H9 (cell line): ENCODE measurements at places on chromosomes 4 and X.

- no peak for DNase-seq
Measured at GRCh38 chr4:126850286-126850685, 782.5 kb upstream of the INTU start.

DNA sequence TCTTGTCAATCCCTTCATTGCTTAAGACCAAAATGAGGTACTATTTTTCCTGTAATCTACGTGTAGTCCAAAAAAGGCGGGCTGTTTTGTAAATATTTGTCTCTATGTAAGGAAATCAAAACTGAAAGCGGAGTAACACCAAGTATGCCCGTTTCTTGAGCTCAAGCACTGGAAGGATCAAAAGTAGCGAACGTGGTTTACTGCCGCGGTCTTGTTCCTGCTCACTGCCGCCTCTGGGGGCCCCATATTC, 71.5 kb downstream of the AFF1 start:
- no peak for DNase-seq

DNA sequence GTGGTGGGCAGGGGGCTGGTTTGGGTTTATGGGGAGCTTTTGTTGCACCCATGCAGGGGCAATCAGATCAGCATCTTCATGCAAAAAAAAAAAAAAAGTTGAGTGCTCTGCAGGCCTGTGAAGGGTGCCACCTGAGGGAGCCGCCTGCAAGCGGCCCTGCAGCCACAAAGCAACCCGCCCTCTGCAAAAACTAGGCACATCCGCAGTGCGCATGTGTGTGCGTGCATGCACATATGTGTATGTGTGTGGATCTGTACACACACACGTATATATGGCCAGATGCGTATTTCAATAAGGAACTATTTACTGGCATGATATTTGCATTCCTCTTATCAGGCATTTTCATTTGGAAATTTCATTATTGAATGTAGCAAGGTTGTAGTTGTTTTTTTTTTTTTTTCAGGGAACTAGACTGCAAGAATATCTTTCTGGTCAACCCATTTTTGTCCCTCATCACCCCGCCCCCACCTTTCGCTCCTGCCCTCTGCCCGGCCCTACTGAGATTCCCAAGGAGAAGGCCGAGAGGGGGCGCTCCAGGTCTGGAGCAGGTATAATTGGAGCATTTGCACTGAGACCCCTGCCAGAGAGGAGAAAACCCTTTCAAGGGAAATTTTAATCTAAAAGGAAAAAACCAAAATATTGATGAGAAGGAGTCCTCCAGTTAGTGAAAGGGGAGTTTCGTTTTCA, 18.1 kb downstream of the CCNQ start:
- peak; percentile 61 for DNase-seq

GRCh38 chr4:141675384-141675783, 39.0 kb downstream of the IL15 start:
- no peak for DNase-seq

DNA sequence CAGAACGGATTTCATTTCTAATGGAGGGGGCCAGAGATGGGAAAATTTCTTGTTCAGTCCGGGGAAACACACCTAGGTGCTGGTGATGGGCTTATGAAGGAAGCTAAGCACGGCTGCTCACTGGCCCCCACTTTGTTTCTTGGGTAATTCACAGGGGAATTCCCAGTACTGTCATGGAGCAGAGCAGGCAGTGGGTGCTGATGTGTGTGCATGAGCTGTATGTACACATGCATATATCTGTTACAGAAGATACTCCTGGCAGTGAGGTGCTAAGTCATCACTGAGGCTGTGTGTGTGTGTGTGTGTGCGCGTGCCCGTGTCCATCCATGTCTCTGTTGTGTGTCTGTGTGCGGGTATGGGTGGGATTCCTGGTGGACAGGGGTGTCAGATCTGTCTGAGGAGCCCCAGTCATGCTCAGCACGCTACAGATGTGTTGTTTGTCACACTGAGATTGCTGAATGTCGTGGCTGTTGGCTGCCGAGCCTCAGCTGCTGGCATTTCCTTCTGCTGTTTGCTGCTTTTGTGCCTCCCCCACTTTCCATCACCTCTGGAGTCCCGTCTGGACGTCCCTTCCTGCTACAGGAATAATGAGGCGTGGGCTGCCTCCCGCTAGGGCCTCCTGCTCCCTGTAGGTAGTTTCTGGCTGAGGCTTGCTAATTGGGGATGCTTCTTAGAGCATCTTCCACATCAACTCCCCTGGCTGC, 53.3 kb downstream of the JADE1 start:
- DNase-seq = no peak

GRCh38 chr4:4333265-4333706, 43.2 kb downstream of the ZBTB49 start:
- DNase-seq = no peak

GRCh38 chr4:1534095-1534872, 128.0 kb upstream of the NKX1-1 start:
- no peak for DNase-seq

GRCh38 chr4:85725721-85726170, 250.8 kb downstream of the ARHGAP24 start:
- DNase-seq = no peak

- peak; percentile 22 for DNase-seq
Measured at GRCh38 chr4:8727546-8728510, 135.3 kb downstream of the CPZ start.

- peak; percentile 60 for DNase-seq
Measured at GRCh38 chr4:63218856-63219255, 1190.4 kb downstream of the TECRL start.

DNA sequence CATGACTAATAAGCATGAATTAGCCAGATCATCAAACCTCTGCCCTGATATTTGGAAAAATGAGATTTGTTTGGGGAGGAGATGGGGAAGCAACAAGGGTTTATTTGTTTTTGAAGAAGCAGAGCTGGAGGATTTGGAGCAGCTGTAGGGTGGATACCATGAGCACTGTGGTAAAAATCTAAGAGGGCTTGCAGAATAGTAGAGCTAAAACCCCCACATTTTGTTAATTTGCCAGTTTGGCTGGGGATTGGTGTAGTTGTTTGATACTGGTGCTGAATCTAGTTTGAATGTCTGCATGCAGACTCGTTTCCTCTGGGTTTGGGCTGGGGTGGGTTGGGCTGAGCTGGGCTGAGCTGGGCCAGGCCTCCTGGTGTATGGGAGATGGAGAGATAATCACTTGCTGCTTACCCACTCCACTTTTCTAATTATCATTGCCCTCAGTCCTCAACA, 43.7 kb downstream of the SMAD1 start:
- DNase-seq = no peak

- no peak for DNase-seq
Measured at GRCh38 chrX:135531813-135532212, 11.4 kb downstream of the INTS6L start.

DNA sequence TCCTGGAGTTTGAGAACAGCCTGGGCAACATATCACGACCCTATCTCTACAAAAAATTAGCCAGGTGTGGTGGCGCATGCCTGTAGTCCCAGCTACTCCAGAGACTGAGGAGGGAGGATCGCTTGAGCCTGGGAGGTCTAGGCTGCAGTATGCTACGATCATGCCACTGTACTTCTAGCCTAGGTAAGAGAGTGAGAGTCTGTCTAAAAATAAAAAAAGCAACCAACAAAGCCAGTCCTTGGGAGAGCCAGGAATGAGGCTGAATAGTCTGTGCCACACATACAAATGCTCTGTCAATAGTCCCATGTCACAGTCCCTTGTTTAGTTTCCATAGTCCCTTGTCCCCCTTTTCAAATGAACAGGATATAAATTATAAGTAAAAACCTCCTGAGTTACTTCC, 19.3 kb upstream of the PRSS48 start:
- no peak for DNase-seq

DNA sequence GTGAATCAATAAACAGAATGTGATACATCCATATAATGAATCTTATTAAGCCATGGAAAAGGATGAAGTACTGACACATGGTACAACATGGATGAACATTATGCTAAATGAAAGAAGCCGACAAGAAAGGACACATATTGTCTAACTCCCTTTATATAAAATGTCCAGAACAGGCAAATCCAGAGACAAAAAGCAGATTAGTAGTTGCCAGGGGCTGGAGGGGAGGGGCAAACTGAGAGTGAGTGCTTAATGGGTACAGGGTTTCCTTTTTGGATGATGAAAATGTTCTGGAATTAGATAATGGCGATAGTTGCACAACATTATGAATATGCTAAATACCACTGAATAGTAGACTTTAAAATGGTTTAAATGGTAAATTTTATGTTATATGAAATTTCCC, 17.4 kb downstream of the ADGRG4 start:
- no peak for DNase-seq

- no peak for DNase-seq
Measured at GRCh38 chr4:71404049-71404448, 65.2 kb downstream of the SLC4A4 start.

GRCh38 chrX:13252726-13253125, 67.1 kb downstream of the ATXN3L start:
- DNase-seq = no peak

GRCh38 chrX:110248578-110248977, 69.3 kb downstream of the AMMECR1 start:
- DNase-seq = no peak

- DNase-seq = no peak
Measured at GRCh38 chr4:81255524-81255923, 40.5 kb upstream of the PRKG2 start.

GRCh38 chr4:76305971-76306881, at the start of gene STBD1:
Gene STBD1 (plus strand): TSS chr4:76306733. CDS start chr4:76306770, 37 bp downstream.
- DNase-seq = peak; percentile 88

DNA sequence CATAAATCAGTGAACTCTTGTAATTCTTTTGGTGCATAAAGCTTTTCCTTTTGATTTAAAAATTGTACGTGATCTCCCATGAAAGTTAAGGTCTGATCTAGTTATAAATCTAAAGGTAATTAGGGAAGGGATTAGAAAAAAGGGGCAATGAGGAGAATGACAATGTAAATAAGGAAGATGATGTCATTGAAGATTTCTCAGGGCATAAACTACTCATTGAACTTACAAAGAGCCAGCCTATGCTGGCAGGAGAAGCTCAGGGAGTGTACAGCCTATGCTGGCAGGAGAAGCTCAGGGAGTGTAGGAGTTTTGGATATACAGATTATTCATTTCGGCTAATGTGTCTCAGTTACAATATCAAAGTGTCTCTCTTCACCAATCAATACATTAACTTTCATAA, 1533.5 kb upstream of the ADGRL3 start:
- no peak for DNase-seq

DNA sequence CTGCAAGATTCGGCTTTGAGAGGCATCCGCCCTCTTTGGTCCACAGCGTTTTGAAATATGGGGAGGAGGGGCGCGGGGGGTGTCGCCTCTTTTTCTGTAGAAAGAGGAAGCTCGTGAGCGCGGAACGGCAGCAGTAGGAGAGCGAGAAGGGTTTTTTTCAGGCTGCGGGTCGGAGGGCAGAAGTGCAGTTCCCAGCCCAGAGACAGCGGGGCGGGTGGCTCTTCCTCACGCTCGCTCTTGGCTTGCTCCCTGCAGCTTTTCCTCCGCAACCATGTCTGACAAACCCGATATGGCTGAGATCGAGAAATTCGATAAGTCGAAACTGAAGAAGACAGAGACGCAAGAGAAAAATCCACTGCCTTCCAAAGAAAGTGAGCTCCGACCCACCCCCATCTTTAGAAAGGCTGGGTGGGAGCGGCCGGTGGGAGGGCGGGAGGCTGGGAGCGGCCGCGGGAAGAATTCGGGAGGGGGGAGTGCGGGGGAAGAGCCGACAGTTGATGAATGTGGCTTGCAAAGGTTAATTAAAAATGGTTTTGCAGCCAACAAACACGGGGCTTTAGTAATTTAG, 1.2 kb downstream of the TMSB4X start:
- DNase-seq = no peak

DNA sequence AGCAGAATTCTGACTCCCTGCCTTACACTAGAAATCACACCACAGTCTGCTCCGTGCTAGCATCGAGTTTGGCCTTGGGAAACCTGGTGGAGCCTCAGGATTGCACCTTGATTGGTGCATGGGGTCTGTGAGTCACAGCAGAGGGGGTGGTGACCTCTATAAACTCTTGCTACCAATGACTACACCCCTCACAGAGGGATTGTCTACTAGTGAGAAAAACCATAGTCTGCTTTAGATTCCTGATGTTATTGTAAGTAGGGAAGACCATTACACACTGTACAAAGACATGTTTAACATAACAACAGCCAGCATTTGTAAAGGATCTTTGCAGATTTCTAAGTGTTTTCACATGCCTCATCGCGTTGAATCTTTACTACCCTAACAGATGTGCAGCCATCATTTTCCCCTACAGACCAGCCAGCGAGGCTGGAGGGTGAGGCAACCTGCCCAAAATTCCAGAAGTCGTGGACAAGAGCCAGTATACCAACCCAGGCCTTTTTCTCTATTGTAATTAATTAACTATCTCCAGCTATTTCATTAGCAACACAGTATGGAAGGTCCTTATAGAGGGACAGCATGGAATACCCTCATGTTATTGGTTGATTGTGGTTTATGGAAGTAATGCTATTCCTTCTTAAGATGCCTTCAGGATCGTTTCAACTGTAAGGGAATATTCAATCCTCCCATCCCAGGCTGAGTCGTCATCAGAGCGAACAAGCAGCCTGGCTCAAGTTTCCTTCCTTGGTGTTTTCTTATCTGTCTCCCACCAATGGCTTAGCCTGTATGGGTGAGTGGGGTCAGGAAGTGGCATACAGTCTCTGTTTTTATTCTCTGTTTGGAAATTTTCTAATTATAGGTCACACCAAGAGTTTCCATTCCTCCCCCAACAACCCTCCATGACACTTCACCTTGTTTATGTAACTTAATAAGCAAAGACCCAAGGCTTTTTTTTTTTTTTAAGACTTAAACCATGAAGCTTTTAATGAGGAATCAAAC, 55.9 kb upstream of the KDR start:
- no peak for DNase-seq

DNA sequence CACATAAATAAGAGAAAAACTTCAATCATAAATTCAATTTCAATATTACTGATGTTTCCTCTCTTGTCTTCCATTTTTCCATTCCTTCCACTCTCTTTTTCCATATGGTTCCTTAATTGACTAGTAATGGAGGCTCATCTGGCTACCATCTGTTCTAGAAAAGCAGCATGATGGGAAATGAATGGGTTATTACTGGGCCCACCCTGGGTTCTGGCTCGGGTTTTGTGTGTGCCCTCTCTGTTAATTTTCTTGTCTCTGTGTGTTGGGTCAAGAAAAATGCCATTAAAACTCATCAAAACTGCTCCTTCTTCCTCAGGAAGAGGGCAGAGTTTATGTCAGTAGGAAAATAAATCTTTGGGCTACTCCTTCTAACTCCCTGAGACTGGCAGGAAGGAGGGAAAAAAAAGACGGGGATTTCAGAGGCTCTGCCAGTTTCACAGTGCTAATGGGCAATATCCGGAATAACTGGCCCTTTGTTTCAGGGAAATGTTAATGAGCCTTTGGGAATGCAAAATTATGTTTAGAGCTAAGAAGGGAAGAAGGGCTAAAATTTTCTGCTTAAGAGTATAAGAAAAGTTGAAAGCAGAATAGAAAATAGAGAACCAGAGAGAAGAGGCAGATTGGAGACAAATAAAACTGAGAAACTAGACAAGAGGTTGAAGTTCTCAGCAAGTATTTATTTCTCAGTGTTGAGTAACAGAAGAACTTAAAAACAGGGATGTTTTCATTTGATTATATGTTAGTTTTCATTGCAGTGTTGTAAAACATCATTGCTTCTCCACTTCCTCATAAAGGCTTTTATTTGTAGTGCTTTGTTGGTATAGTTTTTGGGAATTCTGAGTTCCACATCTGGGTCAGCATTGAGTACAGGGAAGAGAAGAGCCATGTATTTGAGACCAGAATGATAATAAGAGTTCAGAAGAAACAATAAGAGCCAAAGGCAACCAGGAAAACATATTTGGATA, 19.7 kb downstream of the GABRB1 start:
- DNase-seq = no peak
